ENCODE measurements at places on chromosomes 3 and 15.

- DNase-seq = no peak
Observed at GRCh38 chr15:49438962-49439631, 16.1 kb downstream of the FGF7 start.

DNA sequence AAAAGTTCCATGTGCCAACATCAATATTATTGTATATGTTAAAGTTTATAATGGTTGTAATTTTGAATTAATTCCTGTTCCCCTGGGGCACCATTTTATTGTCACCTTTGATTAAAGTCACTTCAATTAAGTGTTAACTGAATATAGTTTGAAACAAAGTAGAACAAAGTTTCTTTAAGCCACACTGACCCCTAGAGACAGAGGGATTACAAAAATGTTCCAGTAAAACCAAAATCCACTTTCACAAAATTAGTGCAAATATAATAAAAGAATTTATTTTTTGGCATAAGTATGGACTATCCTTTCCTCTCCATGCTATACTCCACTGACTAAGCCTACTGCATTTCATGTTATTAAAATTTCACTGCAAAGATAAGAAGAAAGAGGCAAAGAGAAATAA is 123.9 kb downstream of the ZMAT3 start:
- no peak for DNase-seq

DNA sequence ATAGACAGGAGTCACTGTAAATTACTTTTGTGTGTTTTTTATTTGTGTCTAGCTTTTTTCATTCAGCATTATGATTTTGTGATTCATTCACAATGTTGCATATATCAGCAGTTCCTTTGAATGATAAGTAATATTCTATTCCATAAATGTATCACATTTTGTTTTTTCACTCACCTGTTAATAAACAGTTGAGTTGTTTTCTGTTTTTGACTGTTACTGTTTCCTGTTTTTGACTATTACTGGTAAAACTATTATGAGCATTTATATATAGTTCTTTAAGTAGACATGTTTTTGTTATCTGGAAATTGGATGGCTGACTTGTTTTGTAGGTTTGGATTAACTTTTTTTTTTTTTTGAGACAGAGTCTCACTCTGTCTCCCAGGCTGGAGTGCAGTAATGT is 138.4 kb downstream of the RSRC1 start:
- DNase-seq = no peak

DNA sequence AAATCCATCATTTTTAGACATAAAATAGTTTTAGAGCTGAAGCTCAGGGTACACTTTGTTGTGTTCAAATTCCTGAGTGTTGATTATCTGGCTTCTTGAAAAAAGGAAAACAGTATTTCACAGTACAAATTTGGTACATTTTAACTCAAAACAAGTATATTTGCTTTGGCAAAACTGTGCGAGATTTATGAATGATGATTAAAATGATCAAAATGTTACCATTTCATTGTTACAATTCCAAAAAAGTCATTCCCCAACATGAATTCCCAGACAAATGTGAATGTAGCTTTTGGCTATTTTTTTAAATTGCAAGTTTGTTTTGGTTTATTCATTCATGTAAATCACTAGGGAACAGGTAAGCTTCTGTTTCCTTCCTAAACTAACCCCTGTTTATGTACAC is 347.4 kb upstream of the DCBLD2 start:
- no peak for DNase-seq

DNA sequence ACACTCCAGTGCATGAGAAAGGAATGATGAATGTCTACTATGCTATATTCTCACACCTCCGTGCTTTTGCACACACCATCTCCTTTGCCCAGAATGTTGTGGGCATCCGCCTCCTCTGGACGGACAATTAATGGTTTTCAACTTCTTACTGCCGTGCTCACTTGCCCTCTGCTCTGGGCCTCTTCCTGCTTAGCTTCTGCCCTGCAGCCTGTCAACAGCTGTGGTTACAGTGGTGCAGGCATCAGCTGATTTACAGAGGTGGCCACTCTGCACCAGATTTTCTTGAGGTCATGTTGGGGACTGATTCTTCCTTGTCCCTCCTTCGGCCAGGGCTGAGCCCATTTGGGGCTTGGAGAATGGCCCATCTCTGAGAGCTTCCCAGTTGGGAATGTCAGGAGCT is 56.5 kb upstream of the TMEM115 start:
- DNase-seq = no peak

GRCh38 chr3:171972871-171973348 is 66.5 kb upstream of the FNDC3B start:
- no peak for DNase-seq

DNA sequence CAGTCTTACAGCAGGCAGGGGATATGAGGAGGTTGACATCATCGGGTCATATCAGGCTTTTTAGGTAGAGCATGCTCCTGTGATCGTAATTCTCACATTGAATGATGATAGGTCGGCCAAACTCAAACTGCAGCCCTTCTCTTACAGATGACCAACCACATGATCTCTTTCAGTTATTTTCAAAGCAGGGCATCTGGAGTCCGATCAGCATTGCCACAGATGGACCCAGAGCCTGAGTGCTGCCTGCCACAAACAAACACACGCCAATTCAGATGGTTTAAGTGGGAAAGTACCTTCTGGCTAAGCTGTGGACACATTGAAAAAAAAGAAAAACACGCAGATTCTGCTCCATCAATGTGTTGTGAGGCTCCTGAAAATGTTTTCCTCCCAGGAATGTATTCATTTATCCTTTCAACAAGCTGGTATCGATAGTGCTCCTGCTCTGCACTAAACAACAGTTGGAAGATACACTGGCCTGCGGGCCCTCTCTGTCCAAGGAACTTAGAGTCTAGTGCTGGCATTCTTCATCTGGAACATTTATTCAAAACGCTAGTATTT is 31.2 kb downstream of the ARPP21 start:
- no peak for DNase-seq

DNA sequence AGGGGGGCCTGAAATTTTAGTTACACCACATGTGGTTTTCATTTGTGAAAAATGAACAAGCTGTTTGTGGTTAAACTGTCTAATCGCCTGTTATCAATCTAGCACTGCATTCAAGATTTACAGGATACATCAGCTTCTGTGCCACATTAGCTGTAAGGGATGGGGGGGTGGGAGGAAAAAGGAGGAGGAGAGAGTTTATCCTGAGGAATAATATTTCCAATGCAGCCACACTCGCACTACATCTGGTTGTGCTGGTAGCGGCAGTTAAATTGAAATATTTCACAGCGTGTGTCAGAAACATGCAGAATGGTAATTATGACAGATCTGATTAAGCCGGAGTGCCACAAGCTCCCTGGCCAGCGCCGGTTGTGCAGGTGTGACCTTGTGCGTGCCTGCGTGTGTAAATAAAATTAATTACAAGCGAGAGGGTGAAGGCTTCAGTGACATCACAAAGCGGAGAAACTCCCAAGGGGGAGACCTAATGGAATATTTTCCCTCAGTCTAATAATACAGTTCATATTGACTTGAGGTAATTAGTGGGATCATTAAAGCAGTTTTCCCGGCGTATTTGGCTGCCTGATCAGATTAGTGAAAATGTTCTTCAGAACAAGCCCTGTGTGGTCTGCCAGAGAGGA is 55.5 kb downstream of the SATB1 start:
- no peak for DNase-seq

GRCh38 chr3:157231071-157231470 is 71.1 kb upstream of the CCNL1 start:
- DNase-seq = no peak

DNA sequence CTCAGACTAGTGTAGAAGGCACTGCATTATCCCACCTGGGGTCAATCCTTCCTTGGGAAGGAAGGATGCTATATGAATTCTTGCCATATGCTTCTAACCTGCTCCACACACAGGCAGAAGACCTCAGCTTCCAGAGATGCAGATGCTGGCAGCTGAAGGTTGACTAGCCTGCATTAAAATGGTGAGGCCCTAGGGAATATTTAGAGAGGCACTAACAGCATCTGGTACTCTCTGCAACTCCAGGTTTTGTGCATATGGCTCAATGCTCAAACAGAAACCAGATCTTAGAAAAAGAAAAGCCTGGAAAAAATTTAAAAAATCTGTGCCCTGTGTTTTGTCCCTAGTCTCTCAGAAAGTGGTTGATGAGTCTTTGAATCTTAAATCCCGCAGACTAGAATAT is 56.0 kb upstream of the MYRIP start:
- DNase-seq = no peak

DNA sequence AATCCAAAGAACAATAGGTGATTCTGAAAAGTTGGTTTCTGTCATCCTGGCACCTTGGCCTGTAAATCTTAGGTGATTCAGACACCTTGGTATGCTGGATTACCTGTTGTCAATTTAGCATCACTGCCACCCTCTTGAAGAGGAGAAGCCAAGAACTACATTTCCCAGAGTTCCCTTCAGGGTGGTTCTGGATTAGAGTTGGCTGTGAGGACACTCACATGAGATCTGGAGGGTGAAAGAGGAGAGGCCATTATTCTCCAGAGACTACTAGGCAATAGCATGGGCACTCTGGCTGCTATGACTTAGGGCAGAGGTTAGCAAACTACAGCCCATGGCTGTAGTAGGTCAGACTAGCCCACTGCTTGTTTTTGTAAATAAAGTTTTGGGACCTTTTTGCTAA is 41.7 kb upstream of the CORO2B start:
- DNase-seq = no peak

DNA sequence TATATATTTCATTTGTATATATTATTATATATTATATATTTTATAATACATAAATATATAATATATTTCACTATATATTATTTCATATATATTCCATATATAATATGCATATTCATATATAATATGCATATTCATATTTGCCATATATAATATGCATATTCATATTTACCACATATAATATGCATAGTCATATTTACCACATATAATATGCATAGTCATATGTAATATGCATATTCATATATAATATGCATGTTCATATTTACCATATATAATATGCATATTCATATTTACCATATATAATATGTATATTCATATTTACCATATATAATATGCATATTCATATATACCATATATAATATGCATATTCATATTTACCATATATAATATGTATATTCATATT is 51.2 kb upstream of the GATA2 start:
- no peak for DNase-seq

DNA sequence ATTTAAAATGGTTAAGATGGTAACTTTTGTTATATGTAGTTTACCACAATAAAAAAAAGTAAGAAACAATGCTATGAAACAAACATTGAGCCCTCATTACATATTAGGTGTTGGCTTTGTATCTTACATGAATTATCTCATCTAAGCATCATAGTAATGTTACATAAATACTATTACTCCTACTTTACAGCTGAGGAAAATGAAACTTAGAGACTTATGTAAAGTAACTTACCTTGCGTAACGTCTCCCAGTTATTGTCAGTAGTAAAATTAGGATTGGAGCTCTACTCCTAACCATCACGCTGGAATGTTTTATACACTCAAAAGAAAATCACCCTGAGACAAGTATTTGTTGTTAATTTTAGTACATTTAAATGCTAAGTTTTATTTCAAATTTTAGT is 42.2 kb downstream of the DNAJC13 start:
- DNase-seq = no peak

DNA sequence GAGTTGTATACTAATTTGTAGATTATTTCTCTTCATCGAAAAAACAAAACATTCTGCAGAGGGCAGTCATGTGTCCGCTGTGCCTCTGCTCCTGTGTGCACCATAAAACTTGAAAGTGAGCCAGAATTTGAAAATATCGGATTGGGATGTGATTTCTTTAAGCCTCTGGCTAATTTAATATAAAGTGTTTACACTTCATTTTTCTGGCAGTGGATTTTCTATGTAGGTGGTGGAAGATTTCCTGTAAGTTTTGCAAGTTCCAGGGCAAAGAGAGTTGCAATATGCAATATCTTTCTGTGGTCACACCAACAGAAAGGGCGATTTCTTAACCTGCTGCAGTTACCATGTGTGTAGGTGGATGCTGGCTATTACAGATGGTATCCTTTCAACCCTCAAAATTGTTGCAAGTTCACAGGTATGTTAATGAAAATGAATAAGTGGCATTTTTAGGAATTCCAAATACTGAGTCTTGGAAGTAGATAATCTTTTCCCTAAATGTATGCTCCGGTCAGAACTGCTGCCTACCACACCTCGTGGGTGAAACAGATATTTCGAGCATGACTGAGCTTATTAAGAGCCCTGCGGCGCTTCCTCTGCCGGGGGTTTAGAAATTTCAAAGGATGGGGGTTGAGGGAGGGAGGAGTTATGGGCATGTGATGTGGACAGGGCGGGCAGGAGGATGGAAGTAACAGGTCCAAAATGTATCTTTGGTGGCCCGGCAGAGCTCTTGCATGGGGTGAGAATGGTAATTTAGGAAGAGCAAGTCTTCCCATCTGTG is 134.0 kb downstream of the PGPEP1L start:
- DNase-seq = no peak

GRCh38 chr3:174620138-174620537 is 239.0 kb upstream of the NAALADL2 start:
- DNase-seq = no peak

DNA sequence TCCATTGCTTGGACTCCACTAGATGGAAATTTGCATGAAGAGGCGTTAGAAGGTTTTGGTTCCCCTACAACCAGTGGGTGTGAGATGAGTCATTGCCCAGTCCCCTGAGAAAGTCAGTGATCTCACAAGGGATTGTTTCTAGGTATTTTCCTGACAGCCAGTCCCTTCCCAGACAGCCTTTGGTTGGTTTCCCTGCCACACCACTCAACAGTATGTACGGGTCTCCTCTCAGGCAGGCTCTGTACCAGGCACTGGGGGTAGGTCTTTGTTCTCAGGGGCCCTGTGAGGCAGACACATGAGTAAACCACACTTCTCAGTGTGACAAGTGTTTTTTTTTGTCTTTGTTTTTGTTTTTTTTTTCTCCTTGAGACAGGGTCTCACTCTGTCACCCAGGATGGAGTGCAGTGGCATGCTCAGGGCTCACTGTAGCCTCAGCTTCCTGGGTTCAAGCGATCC is 4.0 kb downstream of the LAMP3 start:
- DNase-seq = no peak

- no peak for DNase-seq
Observed at GRCh38 chr3:13506680-13507079, 26.6 kb downstream of the HDAC11 start.

DNA sequence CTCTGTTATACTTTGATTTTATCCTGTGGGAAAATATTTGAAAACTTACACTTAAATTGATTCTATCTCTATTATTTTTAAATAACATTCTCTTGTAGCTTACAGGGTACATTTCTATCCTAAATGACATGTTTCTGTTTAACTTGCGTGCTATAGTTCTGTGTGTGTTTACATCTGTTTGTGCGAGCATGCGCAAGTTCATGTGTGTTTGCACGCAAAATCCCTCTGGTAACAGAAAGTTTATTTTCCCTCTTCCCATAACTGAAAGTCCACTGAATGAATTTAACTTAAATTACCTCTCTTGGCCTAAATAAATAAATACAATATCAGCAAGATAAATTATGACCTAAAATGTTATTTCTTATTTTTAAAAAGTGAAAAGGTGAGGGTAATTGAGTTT is 117.3 kb upstream of the NEO1 start:
- DNase-seq = no peak

All from stimulated activated CD4-positive, alpha-beta T cell treated with anti-CD3 and anti-CD28 coated beads, TNF-alpha, amount 100 ng/mL, for 1 hour (primary cell).